ENCODE measurements at places on chromosomes 11 and 22.

DNA sequence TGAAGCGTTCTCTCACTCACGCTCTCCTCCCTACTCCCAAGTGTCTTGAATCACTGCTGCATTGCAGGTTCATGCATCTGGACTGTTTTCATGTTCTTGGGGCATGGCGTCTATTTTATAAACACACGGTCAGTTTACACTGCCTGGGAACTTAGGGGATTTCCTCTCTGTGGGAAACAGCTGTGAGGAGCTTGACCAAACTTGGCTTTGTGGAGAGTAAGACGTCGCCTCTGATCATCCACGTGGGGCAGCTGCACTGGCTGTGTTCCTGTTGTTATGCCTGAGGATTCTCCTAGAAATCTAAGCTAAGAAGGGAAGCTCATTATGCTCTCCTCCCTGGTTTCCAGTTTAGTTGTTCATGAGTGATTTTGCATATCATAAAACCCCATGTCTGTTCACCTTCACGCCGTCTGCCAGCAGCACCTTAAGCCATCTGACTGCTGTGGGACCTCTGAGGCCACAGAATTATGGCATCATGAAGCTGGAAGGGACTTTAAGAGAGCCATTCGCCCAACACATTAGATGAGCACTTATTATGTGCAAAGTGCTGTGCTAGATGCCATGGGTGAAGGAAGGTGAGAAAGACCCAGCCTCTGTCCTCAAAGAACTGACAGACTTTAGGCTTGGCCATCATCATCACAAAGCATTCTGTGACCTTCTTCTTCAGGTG is 38.8 kb upstream of the POU2AF1 start:
- DNase-seq, result no peak

- DNase-seq, result no peak
Measured at GRCh38 chr22:36330655-36331305, 57.0 kb downstream of the MYH9 start.

GRCh38 chr11:117145393-117145761 is 1.3 kb downstream of the PAFAH1B2 start:
- peak; percentile 20 for DNase-seq

DNA sequence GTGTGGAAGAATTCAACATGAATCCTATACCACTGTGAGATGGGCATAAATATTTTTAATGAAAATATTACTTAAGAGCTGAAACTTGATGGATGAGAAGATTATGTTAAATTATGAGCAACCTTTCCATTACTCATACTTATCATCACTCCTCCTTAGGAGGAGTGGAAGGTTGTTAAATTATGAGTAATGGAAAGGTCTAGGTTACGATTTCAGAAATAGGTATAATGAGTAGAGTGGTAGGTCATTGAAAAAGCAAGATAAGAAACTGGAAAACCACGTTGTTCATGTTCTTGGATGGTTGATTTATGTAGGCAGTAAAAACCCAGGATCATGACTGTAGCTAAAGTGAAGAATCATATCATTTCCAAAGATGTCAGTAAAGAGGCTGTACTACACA is 973.2 kb upstream of the RAG2 start:
- DNase-seq, result no peak

DNA sequence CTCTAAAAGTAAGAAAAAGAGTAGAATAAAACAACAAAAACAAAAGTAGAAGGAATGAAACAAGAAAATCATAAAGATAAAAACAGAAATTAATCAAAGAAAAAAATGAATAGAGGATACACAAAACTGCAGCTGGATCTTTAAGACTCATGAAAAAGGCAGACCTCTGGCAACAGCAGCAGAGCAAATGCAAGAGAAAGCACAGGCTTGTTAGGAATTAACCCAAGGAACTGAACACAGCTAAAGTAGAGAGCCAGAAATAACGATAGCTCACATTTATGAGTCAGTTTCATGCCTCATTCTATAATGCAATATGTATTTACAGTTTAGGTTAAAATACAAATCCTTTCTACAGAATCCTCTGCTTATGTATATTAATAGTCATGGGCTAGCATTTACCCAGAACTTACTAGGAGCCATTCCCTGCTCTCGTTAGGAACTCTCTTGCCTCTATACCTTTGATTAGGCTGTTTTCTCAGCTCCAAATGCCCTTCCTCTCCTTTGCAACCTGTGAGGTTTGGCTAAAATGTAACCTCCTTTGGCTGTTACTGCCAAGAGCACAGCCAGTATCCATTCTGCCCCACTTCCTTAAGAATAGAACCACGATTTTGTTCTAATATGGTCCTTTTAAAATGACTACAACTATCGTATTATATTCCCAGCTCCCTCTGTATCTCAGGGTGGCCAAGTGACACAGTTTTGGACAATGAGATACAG is 38.3 kb upstream of the NFAM1 start:
- no peak for DNase-seq

DNA sequence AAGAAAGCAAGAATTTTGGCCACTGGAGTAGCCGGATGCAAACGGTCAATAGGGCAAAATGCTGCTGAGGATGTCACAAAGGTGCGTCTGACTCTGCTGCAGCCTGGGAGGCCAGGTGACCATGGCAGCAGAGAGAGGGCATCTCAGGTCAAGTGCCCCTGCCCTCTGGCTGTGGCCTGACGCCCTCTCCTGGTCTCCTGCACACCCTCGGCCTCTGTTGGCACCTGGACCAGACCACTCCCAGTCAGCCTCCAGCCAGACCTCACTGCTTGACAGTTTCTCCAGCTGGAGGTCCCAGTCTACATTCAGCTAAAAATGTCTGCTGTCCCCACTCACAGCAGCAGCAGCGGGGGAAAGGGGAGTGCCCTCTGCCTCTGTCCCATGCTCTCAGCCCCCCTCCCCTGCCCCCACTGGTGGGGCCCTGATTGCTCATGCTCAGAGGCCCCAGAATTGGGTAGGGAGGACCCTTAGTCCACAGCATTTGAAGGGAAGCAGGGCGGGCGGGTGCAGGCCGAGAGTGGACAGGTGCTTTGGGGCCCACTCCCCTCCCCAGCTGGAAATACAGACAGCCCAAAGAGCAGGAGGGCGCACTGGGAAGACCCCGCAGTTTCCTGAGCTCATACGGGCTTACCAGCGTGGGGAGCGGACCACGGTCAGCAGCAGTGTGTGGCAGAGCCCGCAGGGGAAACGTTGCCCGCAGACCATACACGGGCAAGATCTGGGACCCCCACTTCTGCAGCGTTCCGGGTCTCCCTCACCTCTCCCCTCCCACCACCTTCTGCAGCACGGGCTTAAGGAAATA is 1.6 kb upstream of the BRSK2 start:
- DNase-seq, result no peak

DNA sequence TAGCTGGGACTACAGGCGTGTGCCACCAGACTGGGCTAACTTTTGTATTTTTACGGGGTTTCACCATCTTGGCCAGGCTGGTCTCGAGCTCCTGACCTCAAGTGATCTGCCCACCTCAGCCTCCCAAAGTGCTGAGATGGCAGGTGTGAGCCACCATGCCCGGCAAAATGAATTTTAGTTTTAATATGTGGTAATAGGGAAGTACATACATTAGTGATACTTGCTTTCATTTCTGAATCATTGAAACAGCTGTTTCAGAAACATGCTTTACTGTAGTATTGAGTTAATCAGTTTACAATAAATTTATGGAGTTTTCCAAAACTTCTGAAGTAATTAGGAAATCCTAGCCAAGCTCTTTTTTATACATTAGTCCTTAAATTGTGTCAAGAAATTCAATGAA is 15.6 kb downstream of the PCF11 start:
- DNase-seq, result no peak

- DNase-seq, result no peak
Measured at GRCh38 chr11:83542861-83543260, 256.7 kb upstream of the CCDC90B start.

- DNase-seq, result no peak
Measured at GRCh38 chr11:126405906-126406305, 50.4 kb downstream of the ST3GAL4 start.

DNA sequence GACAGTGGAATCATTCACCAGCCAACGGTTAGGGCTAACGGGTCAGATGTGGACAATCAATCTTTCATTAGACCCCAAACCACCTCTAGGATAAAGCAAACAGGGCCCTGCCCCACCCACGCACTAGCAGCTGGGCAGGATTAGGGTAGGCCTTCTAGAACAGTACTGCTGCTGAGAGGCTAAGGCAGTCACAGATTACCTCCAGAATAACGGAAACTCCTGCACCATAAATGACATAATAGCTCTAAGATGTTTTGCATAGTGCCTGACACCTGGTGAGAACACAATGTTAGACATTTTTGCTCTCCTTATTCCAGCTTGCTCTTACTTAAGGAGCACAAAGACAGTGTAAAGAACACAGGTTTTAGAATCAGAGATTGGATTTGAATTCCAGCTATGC is 1.8 kb downstream of the SYTL2 start:
- no peak for DNase-seq

DNA sequence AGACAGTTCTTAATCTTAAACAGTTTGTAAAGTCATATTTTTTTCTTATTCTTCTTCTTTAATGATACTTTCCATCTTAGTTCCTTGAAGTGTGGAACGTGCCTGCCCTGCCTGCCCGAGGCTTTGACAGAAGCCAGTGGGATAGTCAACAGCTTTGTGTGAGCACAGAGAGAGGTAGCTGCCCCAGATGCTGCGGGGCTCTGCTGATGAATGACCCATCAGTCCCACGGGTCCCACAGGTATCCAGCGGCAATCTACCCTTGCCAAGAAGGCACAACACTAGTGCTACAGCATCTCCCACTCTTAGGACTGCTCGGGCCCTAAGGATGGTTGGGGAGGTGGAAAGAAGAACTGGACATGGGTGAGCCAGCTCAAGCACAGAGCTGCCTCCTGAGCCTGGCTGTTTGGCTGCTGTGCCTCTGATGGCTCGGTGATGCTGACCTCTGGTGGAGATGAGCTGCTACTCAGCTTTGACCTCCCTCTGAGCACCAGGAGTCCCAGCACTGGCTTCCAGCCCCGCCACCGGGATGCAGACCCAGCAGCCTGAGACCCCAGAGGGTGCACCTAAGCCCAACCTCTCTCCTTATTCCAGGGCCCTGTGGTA is 11.8 kb upstream of the APLNR start:
- peak; percentile 40 for DNase-seq

DNA sequence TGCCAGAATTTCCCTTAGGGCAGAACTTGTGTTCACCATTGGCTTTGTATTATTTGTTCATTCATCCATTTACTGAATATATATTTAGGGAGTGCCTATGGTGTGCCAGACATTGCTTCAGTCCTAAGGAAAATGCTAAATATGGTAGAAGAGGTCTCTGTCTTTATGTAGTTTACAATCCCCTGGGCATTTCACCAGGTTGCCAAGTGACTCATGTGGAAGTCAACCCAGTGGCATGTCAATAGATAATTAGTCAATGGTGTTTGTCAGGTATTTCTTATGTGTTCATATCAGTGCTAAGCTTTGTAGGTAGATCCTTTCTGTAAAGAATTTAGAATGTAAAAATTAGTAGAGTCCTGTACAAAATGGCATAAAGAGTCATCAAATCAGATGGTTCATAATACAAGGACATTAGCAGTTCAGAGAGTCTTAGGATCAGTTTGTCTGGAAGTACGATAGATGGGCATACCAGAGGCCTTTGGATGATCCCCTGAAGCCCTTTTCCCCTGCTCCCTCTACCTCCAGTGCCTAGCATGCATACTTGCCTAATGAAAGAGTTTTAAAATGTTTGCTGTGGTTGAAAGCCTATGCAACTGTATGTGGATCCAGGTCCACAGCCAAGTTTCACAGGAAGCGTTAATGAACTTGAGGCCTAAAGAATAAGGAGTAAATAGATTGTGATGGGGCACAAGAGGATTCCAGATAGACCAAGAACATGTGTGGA is 58.5 kb upstream of the SESN3 start:
- no peak for DNase-seq

DNA sequence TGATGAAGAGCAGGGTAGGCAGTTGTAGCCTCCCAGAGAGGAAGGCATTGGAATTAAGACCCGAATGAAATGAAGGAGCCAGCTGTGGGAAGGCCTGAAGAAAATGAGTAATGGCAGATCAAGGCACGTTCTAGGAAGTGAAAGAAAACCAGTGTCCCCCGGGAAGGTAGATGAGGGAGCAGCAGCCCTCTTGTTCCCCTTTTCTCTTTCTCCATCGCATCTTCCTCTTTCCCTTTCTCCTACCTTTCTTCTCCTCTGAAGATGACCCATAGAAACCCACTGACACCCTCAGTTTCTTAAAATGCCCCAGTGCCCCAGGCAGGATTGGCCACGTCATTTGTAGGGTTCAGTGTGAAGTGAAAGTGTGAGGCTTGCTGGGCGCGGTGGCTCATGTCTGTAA is 172.6 kb upstream of the SEZ6L start:
- DNase-seq, result no peak

DNA sequence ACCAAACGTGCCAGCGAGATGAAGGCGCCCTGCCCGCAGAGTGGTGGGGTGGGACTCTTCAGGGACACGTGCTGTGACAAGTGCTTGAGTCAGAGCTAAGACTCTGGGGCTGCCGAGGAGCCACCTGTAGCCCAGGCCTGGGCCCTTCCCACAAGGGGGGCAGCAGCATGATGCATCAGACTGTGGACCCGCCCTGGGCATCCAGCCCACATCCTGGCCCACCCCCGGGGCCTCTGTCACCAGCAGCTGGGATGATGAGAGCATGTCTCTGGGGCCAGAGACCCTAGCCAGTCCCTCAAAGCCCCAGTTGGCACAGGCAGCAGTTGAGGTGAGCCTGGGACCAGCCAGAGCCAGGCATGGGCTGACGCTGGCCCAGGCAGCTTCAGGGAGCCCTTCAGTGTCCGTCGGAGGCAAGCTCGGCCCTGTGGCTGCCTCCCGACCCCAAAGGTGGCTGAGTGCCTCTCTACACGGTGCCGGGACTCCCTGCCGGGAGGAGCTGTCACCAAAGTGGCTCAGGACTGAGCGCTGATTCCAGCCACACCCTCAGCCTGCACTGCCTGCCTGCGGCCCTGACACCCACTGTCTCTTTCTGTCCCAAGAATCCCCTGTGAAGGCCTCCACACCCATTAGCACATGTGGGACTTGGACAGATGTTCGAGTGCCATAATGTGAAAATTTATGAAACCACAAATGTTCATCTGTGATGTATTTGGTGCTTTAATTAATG is 41.3 kb downstream of the CDKN1C start:
- DNase-seq, result no peak

DNA sequence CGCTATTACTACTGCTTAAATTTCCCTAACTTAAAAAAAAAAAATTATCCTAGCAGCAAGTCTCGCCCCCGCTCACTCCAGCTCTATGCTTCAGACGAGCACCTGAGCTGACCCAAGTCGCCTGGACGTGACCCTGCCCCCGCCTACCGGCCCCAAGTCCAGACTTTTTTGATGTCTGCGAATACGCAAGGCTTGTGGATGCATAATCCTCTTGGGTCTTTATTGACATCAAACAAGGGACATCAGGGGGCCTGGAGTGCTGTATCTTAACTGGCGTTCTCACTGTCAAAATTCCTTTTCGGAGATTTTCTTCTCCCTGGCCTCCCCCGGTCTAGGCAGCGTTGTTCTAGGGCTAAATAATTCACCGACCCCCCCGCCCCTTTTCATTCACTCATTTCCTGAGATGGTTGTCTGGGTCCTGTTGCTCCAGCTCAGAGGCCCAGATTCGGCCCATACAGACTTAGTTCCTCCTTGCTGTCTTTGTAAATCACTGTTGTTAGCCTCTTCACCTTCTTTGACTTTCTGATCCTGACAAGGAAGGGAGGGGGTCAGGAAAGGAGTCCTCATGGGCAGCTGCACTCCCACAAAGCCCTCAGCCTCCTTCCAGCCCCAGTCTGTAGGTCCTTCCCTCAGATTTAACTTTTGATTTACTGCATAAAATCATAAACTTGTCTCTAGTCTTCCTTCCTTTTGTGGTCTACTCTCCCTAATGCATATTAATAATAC is 601 bp upstream of the LRP4 start:
- no peak for DNase-seq

Measured in NCI-H1105 (cell line).